ENCODE measurements at places on chromosomes 2 and 18.

DNA sequence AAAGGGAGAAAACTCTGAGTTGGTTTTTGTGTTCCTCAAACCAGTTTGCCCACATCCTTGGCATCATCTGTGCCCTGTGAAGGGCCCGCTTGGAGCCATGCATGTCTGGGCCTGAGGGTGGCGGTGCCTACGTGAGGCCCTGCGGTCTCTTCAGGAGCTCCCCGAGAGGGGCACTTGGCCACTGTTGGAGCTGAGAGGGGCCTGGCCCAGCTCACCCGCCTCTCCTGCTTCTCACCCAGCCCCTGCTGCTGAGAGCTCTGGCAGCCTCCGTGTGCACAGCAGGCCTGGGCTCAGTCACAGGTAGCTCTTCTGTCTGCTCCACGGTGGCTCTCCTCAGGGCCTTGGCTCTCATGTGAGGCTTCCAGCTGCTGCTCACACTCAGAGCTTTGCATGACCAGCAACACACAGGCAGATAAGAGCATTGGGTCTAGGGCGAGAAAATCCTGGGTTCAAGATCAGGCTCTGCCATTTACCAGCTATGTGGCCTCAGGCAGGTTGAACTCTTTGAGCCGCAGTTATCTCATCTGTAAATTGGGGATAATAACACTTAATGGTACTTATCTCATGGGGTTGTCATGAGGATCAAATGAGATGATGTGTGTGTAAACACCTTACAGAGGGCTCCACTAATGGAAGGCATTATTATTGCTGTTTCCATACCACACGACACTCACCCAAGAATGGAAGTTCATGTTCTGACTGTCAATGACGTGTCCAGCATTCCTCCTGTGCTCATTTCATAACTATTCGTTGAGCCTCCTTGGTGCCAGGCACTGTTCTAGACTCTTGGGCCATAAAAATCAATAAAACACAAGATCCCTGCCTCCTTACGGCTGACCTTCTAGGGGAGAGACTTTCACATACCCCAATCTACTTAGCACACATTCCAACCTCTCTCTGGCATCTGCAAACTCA, 41.6 kb upstream of the PLB1 start:
- DNase-seq: no peak

GRCh38 chr18:49055754-49056172, 105.0 kb upstream of the SMAD7 start:
- DNase-seq: peak; percentile 41

- peak; percentile 19 for DNase-seq
Observed at GRCh38 chr2:224982910-224983711, 59.2 kb downstream of the DOCK10 start.

DNA sequence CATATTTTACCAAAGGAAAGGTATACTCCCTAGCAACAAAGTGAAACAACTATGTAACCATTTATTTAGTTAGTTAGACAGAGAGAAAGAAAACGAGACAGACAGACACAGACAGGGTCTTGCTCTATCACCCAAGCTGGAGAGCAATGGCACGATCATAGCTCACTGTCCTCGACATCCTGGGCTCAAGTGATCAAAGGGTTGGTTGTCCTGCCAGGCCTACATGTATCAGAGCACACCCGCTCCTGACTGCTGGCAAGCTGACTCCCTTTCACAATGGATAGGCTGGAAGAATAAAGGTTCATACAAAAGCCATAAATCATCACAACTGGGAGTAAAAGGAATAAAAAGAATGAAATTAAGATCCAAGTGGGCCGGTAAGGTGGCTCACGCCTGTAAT, 53.5 kb downstream of the ATL2 start:
- DNase-seq: no peak

GRCh38 chr2:147843391-147843863, 1.4 kb upstream of the ACVR2A start:
- DNase-seq: no peak

DNA sequence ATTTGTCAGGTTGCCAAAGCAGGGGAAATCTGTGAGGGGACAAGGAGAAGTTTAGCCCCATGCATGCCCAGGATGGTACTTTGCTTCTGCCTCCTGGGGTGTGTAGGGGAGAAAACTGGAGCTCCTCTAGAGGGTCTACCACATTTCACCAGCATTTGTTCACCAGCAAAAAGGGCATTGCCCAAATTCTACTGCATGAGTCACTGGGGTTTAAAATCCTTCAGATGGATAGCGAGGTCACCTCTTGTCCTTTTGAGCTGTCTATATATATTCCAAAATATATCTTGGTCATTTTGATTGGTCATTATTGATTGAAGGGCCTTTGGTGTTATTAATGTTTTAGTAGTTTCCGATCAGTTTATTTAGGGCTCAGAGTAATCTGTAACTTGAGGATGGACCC, 18.7 kb downstream of the FHOD3 start:
- DNase-seq: no peak

- DNase-seq: peak; percentile 89
Observed at GRCh38 chr2:20450201-20450999, 3.5 kb downstream of the RHOB start.

- DNase-seq: no peak
Observed at GRCh38 chr2:119490653-119491195, 33.6 kb downstream of the SCTR start.

DNA sequence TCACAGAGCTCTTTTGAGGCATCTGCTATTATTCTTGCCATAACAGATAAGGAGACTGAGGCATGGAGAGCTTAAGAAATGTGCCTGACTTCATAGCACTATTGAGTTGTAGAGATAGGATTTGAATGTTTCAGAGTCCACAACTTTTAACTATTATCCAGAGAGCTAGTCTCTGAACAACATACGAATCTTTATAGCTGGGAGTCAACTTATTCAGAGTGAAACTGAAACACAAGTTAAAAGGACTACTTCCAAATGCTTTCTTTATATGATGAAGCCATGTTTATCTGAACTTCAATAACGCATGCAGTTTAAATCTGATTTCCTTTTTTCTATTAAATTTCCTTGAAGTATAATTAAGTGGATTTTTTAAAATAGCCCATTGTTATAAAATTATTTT, 268.8 kb downstream of the IKZF2 start:
- DNase-seq: no peak

DNA sequence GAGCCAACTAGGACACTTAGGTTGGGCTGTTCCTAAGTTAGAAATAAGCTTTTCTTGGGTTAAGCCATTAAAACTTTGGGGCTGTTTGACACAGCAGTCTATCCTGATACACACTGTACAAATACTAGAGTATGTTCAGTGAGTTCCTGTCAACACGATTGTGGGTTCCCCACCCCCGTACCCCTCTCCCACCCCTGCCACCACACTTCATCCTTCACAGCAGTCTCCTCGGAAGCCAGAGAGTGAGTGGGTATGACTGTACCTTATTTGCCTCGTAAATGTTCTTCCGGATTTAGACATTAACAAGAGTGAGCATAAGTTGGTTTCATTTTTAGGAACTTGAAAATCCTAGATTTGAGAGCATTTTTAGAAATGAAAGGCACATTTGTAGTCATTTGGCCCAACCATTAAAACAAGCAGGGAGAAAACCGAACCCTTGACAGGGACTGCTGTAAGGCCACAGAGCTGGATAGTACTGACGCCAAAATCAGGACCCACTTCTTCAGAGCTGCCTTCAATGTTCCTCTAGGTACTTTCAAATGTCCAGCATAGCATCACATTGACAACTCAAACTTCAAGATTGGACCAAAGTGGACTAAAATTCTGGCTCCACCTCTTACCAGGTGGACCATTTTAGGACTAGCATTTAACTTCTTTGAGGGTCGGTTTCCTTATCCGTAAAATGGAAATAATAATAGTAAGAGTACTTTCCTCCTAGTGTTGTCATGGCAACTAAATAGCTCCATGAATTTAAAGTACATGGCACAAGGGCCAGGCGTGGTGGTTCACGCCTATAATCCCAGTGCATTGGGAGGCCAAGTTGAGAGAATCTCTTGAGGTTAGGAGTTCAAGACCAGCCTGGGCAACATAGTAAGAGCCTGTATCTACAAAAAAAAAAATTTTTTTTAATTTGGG, 166.3 kb upstream of the SERTAD2 start:
- DNase-seq: peak; percentile 26

- no peak for DNase-seq
Observed at GRCh38 chr2:126981476-126981875, 82.8 kb downstream of the TEX51 start.

- DNase-seq: no peak
Observed at GRCh38 chr18:51212606-51213005, 15.1 kb upstream of the MEX3C start.

GRCh38 chr18:14933049-14933851, 185.3 kb downstream of the ANKRD30B start:
- no peak for DNase-seq

GRCh38 chr2:104434318-104434792, 419.6 kb upstream of the POU3F3 start:
- DNase-seq: peak; percentile 42
